ENCODE measurements at places on chromosomes 12 and 14.
A peak's percentile ranks its signal among the peaks of the same experiment; 100 is the strongest.

DNA sequence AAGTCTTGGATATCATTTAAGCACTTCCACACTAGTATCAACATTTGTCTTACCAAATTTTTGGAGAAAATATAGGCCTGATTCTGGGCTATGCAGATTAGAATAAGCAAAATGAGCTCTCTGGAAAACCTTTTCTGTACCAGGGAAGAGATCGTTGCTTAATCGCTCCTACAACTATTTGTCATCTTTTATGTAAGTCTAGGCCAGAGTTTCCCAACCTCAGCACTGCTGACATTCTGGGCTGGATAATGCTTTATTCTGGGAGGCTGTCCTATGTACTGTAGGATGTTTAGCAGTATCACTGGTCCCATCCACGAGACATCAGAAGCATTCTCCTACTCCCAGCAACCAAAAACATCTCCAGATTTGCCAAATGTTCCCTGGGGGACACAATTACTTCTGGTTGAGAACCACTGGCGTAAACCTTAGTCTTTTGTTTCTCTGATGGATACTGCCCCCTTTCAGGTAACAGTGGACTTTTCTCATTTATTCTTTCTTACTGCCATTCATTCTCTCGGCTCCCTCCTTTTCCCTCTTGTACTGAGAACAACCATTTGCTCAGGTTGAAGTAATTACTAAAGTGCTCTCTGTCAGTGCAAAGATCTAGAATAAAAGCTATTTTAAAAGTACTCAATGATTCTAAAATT lies 316.9 kb upstream of the E2F7 start:
- DNase-seq: peak; percentile 34

DNA sequence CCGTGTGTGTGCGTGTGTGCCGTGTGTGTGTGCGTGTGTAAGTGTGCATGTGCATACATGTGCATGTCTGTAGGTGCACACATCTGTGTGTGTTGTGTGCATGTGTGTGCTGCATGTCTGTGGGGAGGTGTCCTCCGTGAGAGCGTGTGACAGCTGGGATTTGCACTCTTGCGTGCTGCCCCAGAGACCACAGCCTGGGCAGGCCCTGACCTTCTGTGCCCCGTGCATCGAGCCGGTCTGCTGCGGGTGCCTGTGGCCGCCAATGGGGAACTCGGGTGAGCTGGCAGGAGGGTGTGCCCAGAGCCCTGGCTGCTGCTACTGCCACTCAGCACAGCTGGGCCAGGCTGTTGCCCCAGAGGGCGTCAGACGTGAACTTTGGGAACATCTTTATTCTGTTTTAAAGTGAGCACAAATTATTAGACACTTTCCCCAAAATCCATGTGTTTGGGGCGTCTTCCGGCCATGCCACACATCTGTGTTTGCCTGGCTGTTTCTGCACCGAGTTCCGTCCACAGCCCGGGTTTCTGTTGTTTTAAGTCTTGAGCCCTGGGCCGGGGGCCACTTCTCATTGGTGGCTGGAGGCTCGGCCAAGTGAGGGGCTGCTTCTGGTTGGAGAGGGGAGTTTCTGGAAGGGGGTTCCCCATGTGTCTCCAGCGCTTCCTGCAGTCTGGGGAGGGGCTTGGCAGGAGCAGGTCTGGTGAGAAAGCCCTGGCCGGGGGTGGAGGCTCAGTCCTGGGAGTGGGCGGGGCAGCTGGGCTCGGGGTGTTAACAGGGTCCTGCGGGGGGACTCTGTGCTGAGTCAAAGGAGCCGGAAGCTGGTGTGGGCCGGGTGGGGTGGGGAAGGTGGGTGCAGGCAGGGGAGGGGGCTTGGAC lies 7.6 kb downstream of the CEP170B start:
- peak; percentile 22 for DNase-seq

GRCh38 chr14:64880221-64881121 lies 764 bp upstream of the SPTB start:
- DNase-seq: no peak

DNA sequence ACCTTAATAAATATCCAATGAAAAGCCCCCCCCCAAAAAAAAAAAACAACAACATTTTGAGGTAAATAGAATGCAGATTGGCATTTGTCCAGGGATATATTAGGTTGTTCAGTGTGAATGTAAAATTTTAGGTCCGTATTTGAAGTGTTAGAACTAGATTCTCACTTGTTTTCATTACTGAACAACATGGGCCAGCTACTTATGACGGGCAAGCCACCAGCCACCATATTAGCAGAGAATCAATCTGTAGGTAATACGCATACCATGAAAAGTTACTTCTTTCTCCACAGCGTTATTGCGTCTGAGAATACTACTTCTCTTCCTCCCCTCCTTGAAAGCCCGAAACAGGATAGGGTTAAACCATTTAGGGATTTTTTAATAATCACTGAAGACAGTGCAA lies 5.4 kb downstream of the FLRT2 start:
- peak; percentile 8 for DNase-seq

GRCh38 chr12:108016022-108016564 lies 113.0 kb upstream of the WSCD2 start:
- no peak for DNase-seq

DNA sequence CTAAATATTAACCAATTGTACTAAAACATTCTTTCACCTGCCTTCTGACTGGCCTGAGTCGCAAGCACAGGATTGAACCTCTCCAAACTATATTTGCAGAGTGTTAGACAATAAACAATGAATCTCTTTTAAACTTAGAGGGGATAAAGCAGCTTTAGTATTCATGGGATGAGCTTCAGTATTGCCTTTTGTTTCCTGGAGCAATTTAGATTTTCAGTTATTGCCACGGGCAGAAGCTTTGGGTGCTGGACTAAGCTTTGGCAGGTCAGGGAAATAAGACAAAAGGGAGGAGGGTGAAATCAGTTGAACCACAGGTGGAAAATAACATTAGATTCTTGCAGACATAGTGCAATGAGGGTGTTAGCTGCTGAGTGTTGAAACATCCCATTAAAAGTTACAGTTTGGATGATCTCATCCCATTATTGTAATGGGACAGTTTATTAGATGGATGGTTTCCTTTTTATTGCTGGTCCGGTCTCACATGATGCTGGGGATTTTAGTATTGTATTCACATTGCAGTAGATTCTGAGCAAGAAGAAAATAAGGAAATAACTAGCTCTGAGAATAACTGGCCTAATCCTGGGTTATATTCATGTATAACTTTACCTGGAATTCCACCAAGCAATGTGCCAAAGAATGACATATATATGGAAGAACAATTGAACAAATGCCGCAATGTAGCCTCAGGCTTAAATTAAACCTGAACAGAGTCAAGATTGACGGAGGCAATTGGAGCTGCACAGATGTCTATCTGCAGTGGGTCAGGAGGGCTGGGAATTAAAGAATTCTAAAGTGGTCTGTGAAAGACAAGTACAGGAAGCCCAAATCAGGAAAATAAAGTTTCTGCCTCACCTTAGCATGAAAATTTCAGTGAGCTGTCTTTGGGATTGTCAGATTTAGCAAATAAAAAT lies 1092.8 kb upstream of the SEL1L start:
- DNase-seq: no peak

GRCh38 chr14:88998027-88998426 lies 173.6 kb downstream of the TTC8 start:
- no peak for DNase-seq

- DNase-seq: peak; percentile 53
These were observed 108.7 kb upstream of the CCND2 start for GRCh38 chr12:4164559-4165558.

GRCh38 chr14:85535991-85536832 lies 6.3 kb downstream of the FLRT2 start:
- peak; percentile 76 for DNase-seq

DNA sequence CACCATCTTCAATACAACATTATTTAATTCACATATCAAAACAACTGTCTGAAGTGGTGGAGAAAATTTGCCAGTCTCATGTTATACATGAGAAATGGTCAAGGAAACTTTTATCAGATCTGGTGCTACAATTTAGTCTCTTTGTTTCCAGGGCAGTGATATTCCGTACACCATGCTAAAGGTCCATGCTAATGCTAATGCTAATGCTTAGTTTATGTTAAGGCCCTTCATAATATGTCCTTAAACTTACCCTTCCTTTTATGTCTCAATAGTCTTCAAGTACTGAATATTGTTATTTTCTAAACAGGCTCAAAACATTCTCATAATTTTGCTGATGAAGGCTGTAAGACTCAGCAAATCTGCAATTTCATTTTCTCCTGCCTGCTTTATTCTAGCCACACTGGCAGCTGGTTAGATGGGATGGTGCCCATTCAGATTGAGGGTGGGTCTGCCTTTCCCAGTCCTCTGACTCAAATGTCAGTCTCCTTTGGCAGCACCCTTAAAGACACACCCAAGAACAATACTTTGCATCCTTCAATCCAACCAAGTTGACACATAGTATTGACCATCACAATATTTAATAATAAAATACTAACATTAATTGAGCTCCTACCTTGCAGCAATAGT lies 59.8 kb downstream of the TMEM117 start:
- DNase-seq: no peak

GRCh38 chr14:93893661-93894261 lies 33.4 kb upstream of the FAM181A start:
- no peak for DNase-seq

DNA sequence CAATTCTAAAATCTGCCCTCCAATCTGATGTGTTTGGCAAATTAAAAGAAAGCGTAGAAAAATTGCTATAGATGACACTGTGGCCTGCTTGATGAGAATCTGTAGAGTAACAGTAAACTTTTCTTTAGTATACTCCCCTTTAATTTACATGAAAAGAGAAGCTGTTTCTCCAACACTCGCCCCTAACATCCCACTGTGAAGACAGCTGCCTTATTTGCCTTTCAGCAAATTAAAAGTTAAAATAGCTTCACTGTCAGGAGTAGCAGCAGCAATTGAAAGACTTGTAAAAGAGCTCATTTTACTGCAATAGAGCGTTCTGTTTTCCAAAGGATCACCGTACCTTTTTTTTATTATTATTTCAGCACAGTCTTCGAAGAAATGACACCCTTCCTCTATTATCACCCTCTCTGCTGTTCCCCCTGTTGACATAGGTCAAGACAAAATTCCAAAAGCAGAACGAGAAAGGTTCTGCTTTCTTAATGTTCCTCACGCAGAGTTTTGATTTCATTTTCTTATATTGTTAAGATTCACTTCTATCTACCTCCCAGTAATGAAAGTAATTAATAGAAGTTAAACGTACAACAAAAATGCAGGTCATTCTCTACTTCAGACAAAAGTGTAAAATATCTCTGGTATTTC lies 153.5 kb upstream of the USP15 start:
- DNase-seq: no peak

GRCh38 chr12:100225491-100225890 lies 24.9 kb downstream of the ACTR6 start:
- no peak for DNase-seq

GRCh38 chr14:91202234-91202974 lies 42.1 kb downstream of the GPR68 start:
- peak; percentile 78 for DNase-seq

DNA sequence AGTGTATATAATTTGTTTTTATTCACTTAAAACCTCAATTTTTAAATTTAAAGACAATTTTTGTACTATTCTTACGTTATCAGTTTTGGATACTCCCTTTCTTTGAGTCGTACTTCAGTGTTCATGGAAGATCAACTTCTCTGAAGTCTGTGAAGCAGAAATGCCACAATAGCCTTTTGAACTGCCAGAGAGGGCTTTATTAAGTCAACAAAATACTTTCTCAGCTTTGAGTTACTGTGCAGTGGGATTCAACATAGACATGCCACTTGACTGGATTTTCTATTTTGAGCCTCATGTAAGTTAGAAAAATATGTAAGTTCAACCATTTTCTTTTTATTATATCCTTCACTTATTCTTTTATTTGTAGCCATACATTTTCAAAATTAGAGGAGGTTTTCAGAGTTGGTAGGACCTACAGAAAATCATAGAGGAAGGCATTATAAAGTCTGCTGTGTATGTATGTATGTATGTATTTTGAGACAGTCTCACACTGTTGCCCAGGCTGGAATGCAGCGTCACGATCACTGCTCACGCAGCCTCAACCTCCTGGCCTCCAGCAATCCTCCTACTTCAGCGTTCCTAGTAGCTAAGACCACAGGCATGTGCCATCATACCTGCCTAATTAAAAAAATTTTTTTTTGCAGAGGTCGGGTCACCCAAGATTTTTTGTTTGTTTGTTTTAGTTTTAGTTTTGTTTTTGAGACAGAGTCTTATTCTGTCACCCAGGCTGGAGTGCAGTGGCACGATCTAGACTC lies 31.3 kb upstream of the BCAT1 start:
- DNase-seq: no peak

- DNase-seq: peak; percentile 28
These were observed 15.2 kb downstream of the FGFR1OP2 start for GRCh38 chr12:26953447-26953846.

DNA sequence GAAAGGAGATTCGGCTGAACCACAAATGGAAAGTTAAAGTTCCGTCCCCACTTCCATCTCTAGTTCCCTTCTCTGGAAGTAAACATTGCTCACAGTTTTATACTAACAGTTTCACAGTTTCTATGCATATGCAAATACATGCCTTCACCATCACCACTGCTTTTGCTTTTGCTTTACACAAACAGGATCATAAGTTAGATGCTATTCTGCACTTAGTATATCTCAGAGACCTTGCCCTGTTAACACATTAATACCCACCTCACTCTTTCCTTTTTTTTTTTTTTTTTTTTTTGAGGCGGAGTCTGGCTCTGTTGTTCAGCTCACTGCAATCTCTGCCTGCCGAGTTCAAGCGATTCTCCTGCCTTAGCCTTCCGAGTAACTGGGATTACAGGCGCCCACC lies 890 bp downstream of the TEP1 start:
- peak; percentile 27 for DNase-seq

GRCh38 chr14:89384636-89385035 lies 32.4 kb downstream of the FOXN3 start:
- no peak for DNase-seq
